ENCODE measurements at places on chromosomes 12 and 14. TPM values are rescaled to one million over a fixed set of nuclear protein-coding genes. Genes with fewer than 3 reads are reported as not detected.
A peak's percentile ranks its signal among the peaks of the same experiment; 100 is the strongest.

- no peak for DNase-seq
Observed at GRCh38 chr12:108811411-108812180, 45.8 kb downstream of the SSH1 start.

GRCh38 chr14:56005191-56006053 is 112.8 kb upstream of the PELI2 start:
- no peak for DNase-seq

DNA sequence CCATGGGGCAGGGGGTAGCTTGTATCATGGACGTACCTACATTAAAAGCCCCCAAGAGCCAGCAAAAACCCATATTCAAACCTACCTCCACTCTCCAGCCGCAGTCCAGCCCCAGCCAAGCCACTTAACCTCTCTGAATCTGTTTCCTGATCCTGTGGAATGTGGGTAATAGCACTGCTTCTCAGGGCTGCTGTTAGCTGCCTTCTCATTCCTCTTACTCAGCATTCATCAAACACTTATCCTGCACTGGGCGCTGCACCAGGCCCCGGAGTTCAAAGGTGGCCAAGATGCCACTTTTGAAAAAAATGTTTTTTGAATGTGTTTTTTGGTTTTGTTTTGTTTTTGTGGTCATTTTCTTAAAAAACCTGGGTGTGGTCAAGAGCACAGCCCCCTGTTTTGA is 237.4 kb downstream of the CHST11 start:
- no peak for DNase-seq

DNA sequence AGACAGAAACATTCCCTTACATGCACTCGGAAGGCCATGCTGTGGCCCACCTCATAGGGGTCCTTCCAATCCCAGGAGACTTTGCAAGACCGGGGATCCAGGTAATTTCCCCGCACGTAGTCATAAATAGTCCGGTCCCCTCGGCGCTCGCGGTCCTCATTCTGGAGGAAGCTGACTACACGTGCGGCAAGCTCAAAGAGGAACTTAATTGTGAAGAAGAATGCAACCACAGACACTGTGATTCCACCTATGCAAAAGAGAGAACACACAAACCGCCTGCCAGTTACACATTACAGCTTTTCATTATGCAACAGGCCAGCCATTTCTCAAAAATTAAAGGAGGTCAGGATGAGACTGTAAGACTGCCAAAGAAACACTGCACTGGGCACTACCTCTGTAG is 28.4 kb downstream of the AREL1 start:
- peak; percentile 18 for DNase-seq

DNA sequence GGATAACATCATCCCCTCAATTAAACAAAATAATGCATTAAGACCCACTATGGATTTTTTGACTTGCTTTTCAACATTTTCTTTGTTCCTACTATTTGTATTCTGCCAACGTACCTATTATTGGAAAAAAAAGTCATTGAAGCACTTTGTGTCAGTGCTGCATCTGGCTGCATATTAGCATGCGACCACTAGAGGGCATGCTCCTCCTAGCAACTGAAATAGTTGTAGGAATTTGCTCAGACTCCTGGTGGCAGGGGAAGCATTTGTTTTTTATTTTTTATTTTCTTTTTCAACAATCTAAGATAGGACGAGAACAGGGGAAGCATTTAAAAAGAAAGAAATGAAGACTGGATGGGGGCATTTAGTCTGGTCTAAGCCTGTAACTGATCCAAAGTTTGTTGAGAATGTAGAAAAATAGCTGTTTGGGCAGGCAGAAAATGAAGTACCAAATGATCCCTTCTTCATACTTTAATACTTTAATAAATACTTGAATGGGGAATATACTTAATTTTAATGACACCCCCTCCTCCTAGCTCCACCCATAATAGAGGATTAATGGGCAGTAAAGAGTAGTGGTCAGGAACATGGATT is 14.5 kb upstream of the CLEC4A start:
- peak; percentile 45 for DNase-seq

DNA sequence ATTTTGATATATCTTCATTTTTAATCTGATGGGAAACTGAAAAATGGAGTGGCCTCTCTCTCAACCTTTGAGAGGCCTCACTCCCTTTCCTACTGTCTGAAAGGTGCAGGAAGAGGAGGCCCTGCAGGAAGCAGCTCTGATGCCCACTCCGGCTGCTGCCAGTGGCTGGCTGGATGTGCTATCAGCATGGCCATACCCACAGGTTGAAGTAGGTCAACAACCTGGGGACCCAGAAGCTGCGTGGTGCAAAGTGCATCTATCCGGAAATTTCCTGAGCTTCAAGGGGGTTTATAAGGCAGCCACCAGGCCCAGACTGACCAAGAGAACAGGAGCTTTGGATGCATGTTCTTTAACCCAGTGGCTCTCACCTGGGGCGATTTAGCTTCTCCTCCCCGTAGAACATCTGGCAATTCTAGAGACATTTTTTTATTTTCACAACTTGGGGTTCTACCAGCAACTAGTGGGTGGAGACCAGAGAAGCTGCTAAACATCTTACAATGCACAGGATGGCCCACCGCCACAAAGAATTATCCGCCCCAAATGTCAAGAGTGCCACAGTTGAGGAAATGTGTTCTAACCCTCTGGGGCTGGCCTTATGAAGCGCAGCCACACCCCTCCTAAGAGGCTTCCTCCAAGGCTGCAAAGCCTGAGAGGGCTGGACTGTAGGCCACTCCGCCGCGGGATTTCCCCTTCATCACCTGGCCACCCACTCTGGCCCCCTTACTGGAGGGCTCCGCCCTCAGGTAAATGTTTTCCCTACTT is 8.2 kb upstream of the BATF start:
- peak; percentile 45 for DNase-seq

- no peak for DNase-seq
Observed at GRCh38 chr12:119479121-119479561, 114.4 kb upstream of the TMEM233 start.

MGAT2 gene
- total RNA-seq: 39.7 TPM

ADCY6 gene
- total RNA-seq: 0.60 TPM

SLC25A21 gene
- total RNA-seq: not detected
